ENCODE measurements at places on chromosomes 5 and 9. TPM values are rescaled to one million over a fixed set of nuclear protein-coding genes. Genes with fewer than 3 reads are reported as not detected.

FRMD3 gene
- 1.4 TPM for total RNA-seq

SHOC1 gene
- not detected for total RNA-seq

FOXD4 gene
- total RNA-seq, result not detected

HRH2 gene
- not detected for total RNA-seq

GRCh38 chr9:85536514-85536913, 205.2 kb downstream of the AGTPBP1 start:
- DNase-seq, result no peak

DNA sequence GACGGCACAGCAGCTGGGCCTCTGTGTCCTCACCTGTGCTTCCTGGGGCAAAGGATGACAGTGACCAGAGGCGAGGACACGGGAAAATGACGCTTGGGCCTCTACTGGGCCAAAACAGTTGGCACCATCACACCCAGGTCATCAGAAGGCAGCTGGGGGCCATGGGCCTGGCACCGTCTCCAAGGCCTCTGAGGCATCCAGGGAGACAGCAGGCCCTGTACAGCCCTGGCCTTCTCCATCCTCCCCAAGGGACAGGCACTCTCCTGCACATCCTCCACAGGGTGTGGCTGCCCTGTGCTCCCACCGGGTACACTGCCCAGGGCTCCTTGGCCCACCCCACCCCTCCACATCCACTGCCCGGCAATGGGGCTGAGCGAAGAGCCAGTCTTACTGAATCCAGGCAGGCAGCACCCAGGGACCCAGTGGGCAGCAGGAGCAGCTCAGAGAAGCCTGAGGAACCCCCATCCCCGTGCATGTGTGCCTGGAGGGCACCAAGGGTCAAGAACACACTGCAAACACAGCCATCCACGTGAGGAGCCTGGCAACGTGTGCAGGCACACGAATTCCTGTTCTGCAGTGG, 4.0 kb downstream of the LPCAT1 start:
- no peak for DNase-seq
